ENCODE measurements at places on chromosomes 12 and 14.

GRCh38 chr14:74922752-74923401, at the start of gene RPS6KL1:
RPS6KL1 (minus strand) TSS chr14:74923260; CDS start chr14:74921541, 1,719 bp downstream.
- peak; percentile 47 for DNase-seq

- no peak for DNase-seq
Observed at GRCh38 chr12:124177951-124178316, 117.0 kb upstream of the RFLNA start.

- DNase-seq, result peak; percentile 10
Observed at GRCh38 chr12:56271031-56271430, 4.3 kb downstream of the COQ10A start.

GRCh38 chr14:30194741-30195148, 267.1 kb upstream of the PRKD1 start:
- no peak for DNase-seq

GRCh38 chr14:71996610-71997009, 64.4 kb downstream of the RGS6 start:
- DNase-seq, result no peak

DNA sequence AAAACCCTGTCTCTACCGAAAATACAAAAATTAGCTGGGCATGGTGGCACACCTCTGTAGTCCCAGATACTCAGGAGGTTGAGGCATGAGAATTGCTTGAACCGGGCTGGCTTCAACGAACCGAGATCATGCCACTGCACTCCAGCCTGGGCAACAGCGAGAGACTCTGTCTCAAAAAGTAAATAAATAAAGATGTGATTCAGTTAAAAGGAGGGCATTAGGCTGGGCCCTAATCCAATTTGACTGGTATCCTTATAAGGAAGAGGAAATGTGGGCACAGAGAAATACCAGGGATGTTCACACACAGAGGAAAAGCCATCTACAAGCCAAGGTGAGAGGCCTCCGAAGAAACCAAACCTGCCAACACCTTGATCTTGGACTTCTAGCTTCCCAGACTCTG, 10.1 kb upstream of the DCAF4 start:
- no peak for DNase-seq

GRCh38 chr12:89947437-89948270, 239.0 kb upstream of the ATP2B1 start:
- peak; percentile 69 for DNase-seq

DNA sequence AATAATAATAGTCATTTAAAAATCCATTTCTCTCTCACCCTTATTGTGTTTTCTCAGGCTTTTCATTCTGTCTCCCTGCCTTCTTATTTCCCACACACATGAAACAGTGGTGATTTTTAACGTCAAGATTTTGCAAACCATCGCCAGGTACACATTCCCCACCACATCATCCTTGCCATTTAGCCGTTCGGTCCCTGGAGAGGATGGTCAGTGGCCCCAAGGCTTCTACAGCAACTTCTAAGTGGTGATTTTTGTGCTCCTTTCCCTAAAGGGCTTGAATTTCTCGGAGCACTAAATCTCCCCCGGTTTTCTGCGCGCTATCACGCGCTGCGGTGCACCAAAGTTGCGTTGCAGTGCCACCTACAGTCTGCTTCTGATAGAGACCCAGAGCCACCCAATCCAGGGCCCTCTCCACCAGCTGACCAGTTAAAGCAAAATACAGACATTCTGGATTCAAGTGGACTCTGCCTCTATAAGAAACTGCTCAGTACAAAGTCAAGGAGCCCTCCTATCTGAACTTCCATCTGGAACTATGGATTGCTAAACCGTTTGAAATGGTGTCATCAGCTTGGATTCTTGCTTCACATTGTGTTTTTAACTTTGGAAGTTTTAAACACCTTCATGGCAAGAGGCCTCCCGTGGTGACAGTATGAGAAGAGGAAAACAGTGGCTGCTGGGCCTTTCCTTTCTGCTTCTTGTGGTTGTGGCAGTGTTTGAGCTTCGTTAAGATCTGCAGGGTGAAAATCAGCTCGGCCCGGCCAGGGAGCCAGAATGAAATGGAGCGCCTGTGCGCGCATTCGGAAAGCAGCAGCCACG, 234.0 kb downstream of the SPTSSA start:
- peak; percentile 44 for DNase-seq

- DNase-seq, result no peak
Observed at GRCh38 chr12:5768581-5769196, 176.4 kb downstream of the ANO2 start.

DNA sequence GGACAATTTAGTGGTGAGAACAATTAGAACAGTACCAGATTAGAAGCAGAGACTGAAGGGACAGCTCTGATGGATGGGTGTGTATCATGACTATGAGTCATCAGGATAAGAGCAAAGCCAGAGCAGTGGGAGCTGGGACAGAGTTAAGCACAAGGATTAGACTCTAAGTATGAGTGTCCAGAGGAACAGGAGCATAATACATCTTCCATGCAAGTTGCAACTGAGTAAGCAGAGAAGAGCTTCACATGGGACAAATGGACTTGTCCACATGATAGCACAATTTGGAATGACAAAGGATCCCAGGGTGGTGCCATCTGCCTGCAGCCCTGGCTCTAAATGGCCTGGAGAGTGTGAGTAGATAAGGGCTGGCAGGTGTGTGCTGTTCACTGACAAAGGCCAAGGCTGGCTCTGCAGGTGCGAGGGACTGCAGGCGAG, 226.4 kb upstream of the CAND1 start:
- DNase-seq, result no peak

DNA sequence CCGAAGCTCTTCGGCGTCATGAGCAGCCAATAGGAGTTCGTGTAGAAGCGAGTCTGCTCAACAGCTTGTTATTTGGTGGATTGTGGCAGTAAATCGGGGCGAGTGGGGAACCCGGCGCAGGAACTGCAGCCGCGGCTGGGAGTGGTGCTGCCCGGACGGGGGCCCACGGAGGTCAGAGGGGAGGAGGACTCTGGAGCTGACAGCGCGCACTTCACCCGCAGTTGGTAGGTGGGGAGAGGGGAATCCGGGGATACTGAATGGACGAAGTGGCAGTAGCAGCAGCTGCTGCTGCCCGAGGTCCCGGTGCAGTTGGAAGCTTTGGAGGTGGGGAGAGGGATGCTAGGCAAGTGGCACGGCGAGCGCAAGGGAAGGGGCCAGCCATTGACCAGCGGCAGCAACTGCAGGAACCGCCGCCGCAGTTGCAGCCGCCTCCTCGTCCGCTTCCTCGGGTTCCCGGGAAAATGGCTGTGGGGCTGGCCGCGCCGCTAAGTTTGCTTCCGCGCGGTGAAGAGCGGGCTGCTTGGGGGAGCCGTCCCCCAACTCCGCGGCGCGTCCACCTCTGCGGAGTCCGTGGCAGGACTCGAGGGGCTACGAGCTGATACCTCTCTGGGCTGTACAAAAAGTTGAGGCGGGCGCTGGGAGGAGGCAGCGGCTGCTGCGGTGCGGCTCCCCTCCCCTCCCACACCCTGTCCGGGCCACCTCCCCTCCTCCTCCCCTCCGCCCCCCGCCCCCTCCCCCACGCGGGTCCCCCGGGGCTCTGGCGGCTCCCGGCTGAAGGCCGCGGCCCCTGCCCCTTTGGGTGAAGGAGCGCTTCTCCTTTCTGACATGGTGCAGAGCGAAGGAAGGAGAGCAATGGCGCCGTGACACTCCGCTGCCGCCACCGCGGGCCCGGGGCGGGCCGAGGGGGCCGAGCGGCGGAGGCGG, at the start of gene ARID4A:
Gene ARID4A, plus strand, starts transcription at position 79 of the 924 bp plus-strand sequence. CDS start 1,300 bp downstream, outside the sequence.
- peak; percentile 26 for DNase-seq

- DNase-seq, result peak; percentile 53
Observed at GRCh38 chr12:14366209-14367039, 942 bp downstream of the ATF7IP start.

GRCh38 chr12:115920395-115921183, 356.9 kb downstream of the MED13L start:
- no peak for DNase-seq

GRCh38 chr12:8709124-8709830, 11.5 kb downstream of the RIMKLB start:
- no peak for DNase-seq

- DNase-seq, result no peak
Observed at GRCh38 chr14:50964683-50965390, 20.6 kb upstream of the PYGL start.

GRCh38 chr12:95944108-95944704, 1.1 kb downstream of the AMDHD1 start:
- DNase-seq, result no peak

GRCh38 chr14:97428808-97429440, 631.7 kb downstream of the VRK1 start:
- no peak for DNase-seq

GRCh38 chr12:56571121-56571520, 49.5 kb downstream of the RBMS2 start:
- DNase-seq, result no peak

- peak; percentile 39 for DNase-seq
Observed at GRCh38 chr14:102088012-102088792, 1.4 kb upstream of the HSP90AA1 start.

GRCh38 chr14:65287264-65288131, 125.0 kb upstream of the FUT8 start:
- DNase-seq, result peak; percentile 67

DNA sequence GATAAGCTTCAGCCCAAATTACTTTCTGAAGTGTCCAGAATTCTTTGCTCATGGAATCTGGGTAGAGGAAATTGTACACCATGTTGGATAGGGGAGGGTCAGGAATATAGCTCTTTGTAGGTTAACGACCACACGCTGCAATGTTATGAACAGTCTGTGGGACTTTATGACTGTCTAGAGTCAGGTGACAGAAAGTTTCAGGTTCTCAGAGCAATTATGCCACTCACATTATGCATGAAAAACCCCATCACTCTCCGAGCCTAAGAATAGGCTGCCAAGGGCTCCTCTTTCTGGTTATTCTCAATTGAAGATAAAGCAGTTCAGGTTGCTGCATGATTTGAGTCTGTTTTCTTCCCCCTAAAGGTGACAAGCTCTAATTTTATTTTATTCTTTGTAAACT, 430.9 kb downstream of the ATP23 start:
- DNase-seq, result no peak

- DNase-seq, result no peak
Observed at GRCh38 chr12:91072931-91073330, 15.1 kb upstream of the KERA start.

DNA sequence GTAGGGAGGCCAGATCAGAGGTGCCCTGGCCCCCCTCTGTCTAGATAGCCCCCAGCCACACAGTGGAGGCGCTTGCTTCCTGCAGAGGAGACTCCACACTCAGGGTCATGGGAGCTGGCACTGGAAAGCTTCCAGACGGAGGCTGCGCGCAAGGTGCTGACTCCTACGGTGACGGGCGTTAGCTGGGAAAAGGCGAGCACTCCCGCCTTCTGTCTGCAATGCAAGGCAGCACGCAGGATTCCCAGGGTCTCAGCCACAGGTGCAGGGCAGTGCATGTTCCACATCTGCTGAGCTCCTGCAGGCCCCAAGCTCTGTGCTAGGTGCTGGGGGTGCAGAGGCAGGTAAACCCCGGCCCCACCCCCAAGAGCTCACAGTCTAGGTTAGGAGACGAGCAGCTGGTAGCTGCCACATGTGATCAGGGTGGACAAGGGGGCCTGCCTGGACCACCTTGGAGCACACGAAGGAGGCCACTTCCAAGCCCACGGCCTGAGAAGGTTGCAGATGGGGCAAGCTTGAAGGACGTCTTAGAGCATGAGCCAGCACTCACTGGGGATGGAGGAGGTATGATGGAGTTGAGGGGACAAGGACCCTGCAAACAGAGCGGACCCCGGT, 310.9 kb upstream of the DIO3 start:
- DNase-seq, result no peak

DNA sequence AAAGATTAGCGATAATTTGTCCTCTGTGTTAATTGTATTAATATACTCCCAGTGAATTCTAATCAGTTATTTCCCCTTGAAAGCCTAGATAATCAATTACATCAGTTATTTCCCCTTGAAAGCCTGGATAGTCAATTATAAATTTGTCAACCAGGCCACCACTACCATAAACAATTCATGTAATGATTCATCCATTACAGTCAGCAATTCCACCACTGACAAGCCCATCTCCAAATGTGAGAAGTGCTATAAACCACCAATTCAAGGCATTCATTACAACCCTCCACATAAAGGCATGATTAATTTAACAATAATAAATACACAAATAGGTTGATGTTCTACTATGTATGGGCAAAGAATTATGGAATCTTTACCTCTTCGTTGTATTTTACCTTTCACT, 40.9 kb downstream of the INTS13 start:
- DNase-seq, result no peak

DNA sequence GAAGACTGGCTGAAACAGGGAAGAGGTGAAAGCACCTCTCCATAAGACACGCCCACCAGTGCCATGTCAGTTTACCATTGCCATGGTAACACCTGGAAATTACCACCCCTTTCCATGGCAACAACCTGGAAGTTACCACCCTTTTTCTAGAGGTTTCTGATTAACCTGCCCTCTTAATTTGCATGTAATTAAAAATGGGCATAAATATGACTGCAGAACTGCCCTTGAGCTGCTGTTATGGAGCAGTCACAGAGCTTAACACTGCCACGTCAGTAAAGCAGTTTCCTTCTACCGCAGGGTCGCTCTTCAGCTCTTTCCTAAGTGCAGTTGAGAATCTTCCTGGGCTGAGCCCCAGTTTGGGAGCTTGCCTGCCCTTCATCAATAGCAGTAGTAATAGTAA, 55.2 kb downstream of the RASSF3 start:
- DNase-seq, result peak; percentile 89

GRCh38 chr14:95440951-95441350, 75.5 kb downstream of the SYNE3 start:
- no peak for DNase-seq

DNA sequence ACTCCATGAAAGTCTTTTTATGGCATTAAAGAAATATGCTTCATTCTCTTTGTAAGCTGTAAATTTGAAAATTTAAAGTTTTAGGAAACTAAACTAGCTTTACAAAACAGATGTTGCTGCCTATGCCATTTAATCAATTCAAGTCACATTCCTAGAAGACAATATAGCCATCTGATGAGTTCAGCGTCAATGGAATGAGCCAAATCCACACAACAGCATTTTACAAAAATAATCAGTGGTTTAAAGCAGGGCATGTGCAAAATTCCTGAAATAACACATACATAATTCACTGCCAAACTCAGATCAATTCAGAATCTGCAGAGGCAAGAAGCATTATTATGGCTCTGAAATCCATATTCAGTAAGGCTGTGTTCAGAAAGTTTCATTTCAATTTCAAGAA, 75.6 kb downstream of the MED13L start:
- DNase-seq, result no peak

GRCh38 chr12:122834104-122834920, 945 bp upstream of the HIP1R start:
- DNase-seq, result no peak

DNA sequence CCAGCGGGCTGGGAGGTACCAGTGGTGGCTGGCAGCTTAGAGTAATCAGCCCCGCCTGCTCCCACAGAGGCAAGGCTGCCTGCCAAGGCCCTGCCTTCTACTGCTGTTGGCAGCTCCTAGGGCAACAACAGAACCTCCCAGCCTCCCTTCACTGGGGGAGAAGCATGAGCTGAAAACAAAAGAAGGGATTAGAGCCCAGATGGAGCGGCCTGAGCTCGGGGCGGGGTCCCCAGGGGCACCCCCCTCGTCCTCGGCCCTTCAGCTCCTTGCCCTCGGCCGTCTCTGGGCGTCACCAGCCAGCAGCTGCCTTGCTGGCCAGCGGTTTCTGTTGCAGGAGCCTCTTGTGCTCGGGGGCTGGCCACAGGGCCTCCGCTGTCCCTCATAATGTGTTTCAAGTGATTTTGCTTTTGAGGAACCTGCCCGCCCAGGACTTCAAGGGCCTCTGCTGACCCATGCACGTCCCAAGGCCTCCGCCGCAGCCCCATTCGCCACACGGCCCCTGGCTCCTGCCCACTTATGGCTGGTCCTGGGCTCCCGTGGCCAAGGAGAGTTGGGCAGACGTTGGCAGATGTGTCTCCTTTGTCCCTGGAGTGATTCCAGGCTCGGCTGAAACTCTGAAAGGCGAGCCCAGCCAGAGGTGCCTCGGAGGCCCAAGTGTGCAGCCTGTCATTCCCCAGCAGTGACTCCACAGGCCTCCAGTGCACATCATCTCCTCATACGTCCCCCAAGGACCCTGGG, 49.7 kb downstream of the PSMA6 start:
- peak; percentile 28 for DNase-seq

Data from CD4-positive, alpha-beta T cell treated with Interleukin-4 for 4 hours (primary cell).